Stimulated activated CD4-positive, alpha-beta T cell treated with anti-CD3 and anti-CD28 coated beads, Interleukin-12 subunit alpha, Interleukin-12 subunit beta, amount 100 ng/mL, for 24 hours (primary cell): ENCODE measurements at places on chromosomes 11 and 22.
A peak's percentile ranks its signal among the peaks of the same experiment; 100 is the strongest.

GRCh38 chr11:122341477-122341876, 225.5 kb upstream of the BLID start:
- DNase-seq = no peak

DNA sequence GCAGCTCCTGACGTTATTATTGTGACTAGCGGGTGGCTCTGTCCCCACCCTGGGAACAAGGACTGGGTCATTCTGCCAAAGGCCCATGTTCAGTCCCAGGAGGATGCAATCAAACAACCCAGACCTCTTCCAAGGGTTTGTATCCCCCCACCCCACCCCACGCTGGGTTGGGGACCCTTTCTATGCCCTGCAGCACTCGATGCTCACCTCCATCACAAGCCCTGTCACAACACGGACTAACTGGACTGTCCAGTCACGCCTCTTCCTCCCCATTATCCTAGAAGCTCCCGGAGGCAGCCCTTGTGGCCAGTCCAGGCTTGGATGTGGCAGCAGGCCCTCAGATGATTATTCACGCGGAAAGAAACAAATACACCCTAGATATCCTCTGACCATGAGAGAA, 3.7 kb downstream of the SHANK2 start:
- no peak for DNase-seq

DNA sequence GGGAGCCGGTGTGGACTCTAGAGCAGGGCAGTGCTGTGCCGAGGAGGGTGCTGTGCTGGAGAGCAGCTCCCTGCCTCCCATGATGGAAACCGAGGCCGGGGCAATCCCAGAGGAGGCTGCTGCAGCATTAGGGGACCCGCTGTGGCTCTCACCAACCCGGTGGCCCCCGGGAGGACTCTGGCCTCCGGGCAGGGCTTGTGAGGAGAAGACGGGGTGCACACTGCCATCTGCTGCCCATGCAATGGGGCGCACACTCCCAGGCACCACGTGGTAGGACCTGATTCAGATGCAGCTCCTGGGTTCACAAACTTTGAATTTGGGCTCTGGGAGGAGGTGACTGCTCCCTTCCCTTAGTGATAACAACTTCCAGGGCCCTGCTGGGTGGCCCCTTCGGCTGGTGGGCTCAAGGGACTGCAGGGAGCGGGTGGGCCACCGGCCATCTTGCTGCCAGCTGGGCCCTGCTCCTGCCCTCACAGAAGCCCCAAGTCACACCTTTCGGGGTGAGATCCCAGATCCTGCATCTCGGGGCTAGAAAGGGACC, 93.8 kb upstream of the FGF3 start:
- DNase-seq = no peak

- no peak for DNase-seq
Observed at GRCh38 chr11:43130616-43131015, 181.2 kb upstream of the API5 start.

DNA sequence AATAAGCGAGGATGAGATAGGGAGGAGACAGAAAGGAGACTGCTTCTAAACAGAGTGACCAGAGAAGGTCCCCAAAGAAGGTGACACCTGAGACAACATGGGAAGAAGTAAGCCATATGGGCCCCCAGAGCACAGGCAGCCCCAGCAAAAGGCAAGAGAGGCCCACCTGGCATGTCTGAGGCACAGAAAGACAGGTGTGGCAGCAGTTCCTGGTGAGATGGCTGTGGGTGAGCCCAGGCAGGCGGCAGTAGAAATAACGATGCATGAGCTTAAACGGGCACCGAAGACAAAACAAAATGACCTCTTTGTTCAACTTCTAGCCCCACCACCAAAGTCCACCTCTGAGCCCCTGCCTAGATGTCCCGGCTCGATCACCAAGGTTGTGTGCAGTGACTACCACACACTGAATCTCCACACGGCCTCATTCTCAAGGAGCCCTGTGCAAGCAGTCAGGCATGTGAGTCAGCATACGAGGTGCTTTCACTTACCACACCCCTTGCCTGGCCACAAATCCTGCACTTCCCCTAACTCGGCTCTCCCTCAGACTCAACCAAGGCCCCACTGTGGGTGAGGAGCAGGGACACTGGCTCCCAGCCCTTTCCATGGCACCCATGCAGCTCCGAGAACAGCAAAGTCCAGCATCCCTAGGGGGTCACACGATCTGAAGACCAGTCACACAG, 77.6 kb downstream of the PACSIN2 start:
- peak; percentile 22 for DNase-seq

GRCh38 chr11:112334381-112334780, 73.7 kb upstream of the PLET1 start:
- no peak for DNase-seq

GRCh38 chr11:79155237-79155636, 285.6 kb downstream of the TENM4 start:
- no peak for DNase-seq
